Fibroblast of villous mesenchyme (primary cell): ENCODE measurements at places on chromosomes 1 and 21. TPM values are rescaled to one million over a fixed set of nuclear protein-coding genes. Genes with fewer than 3 reads are reported as not detected.

FAM72B gene
- 0.97 and 5.2 TPM in 2 replicates for total RNA-seq

LCE1E gene
- total RNA-seq, result not detected in 2 replicates

LRRC40 gene
- 20.9 and 27.6 TPM in 2 replicates for total RNA-seq

RGS1 gene
- total RNA-seq, result 0.32 TPM in 1 of 2 replicates, not detected in the other

NPHS2 gene
- not detected in 2 replicates for total RNA-seq

ARMH1 gene
- total RNA-seq, result 0.32 and 0.43 TPM in 2 replicates

DFFA gene
- 28.7 and 52.2 TPM in 2 replicates for total RNA-seq

NR1I3 gene
- total RNA-seq, result not detected in 2 replicates

MNDA gene
- total RNA-seq, result not detected in 2 replicates

AUNIP gene
- total RNA-seq, result 2.9 and 3.5 TPM in 2 replicates

LCA5L gene
- 0.86 and 0.97 TPM in 2 replicates for total RNA-seq

FCRL4 gene
- total RNA-seq, result not detected in 2 replicates

LCE3D gene
- total RNA-seq, result not detected in 2 replicates

TRAF3IP3 gene
- total RNA-seq, result not detected in 2 replicates

MPZ gene
- total RNA-seq, result 2.6 and 2.9 TPM in 2 replicates

NBPF6 gene
- total RNA-seq, result under 0.01 TPM in 1 of 2 replicates, not detected in the other

DISC1 gene
- total RNA-seq, result 9.9 and 10.0 TPM in 2 replicates

RFX5 gene
- 34.8 and 58.7 TPM in 2 replicates for total RNA-seq

SHE gene
- not detected in 2 replicates for total RNA-seq

WNT2B gene
- total RNA-seq, result 2.6 TPM in 2 replicates

DEPDC1 gene
- 12.6 and 30.2 TPM in 2 replicates for total RNA-seq

WDR64 gene
- total RNA-seq, result not detected in 2 replicates

HPDL gene
- total RNA-seq, result 1.3 and 1.6 TPM in 2 replicates

KCNQ4 gene
- total RNA-seq, result under 0.01 TPM in 2 replicates

OR2T33 gene
- not detected in 2 replicates for total RNA-seq

OR2M3 gene
- total RNA-seq, result not detected in 2 replicates

KLF18 gene
- total RNA-seq, result not detected in 2 replicates

ADAMTS1 gene
- total RNA-seq, result 177 and 589 TPM in 2 replicates
